ENCODE measurements at places on chromosomes 1 and 21. TPM values are rescaled to one million over a fixed set of nuclear protein-coding genes. Genes with fewer than 3 reads are reported as not detected.

DNA sequence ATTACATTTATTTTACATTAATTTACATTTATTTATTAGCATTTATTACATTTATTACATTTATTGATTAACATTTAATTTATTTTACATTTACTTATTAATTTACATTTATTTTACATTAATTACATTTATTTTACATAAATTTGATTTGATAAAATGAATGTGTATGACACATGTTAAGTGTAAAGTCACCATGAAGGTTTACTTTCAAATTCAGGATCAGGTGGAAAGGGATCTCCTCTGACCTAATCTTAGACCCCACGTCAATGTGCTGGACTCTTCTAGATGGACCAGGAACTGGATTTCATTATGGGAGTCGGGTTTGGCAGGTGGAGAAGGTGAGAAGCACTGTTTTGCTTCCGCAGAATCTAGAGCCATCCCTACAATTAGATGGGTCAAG is 76.1 kb downstream of the NCAM2 start:
- no peak for DNase-seq

GRCh38 chr1:111378791-111379190 is 48.7 kb downstream of the OVGP1 start:
- DNase-seq: no peak

DNA sequence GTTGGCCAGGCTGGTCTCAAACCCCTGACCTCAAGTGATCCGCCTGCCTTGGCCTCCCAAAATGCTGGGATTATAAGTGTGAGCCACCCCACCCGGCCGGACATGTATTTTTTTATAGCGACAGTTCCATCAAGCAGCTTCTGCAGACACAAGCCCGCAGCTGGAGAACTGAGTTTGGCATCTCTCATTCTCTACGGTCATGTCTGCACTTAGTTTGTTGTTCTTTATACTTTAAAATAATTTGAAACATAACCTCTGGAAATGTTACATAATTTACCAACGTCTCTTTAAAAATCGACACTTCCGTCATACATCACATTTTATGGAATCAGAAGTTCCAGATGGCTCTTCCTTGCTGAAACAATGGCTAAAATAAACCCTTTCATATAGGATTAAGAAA is 183.6 kb downstream of the DYRK1A start:
- no peak for DNase-seq

PIK3CD gene
- total RNA-seq: 14.5 TPM

- DNase-seq: no peak
Observed at GRCh38 chr1:46173361-46173856, 1.5 kb upstream of the TSPAN1 start.

GRCh38 chr1:64039390-64039926 is 164.0 kb upstream of the UBE2U start:
- no peak for DNase-seq

DNA sequence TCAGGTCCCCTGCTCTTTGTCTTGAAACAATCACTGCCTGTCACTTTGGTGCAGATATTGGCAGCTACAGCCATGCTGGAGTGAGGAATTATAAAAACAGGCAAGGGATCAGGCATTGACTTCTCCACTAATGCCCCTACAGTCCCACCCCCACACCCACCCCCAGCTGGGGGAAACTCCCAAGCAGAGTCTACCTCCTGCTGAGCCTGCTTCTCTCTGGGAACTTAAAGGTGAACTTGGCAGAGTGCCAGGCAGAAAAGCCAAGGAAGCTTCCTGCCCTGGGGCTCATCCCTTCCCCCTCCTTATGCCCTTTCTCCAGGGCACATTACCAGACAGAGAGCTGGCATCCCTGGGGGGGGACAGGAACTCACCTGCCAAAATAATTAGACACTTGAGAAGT is 6.7 kb downstream of the NCMAP start:
- DNase-seq: no peak

FASLG gene
- total RNA-seq: not detected

DNA sequence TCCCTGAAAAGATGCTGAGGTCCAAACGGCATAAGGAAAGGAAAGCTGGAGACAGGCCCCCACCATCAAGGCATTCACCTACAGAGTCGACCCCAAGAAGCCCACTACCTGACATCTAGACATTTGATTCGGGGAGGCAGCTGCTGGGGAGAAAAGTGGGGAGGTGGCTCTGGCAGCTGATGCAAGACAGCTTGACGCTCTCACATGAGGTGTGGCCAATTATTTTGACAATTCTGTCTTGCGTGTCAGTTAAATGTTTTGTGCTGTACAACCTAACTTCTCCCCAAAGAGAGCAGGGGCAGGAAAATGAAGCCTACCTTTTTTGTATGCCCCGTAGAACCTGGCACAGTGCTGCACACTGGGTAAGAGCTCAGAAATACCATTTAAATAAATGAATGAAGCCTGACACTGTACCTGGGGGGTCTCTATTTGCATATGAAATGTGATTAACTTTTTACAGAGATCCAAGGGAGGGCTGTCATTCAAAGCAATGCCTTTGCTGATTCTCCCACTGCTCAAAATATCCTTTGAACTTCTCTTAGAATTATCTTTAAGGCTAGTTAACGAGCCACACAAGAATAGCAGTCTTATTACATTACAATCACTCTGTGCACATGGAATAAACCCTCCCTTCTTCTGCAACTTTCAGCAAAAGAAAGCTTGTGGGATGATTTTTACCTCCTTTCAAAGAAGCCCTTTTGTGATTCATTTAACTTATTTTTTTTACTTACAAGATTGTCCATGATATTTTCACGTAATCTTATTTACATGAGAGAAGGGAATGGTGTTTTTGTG is 163.2 kb downstream of the TNR start:
- DNase-seq: no peak

DNA sequence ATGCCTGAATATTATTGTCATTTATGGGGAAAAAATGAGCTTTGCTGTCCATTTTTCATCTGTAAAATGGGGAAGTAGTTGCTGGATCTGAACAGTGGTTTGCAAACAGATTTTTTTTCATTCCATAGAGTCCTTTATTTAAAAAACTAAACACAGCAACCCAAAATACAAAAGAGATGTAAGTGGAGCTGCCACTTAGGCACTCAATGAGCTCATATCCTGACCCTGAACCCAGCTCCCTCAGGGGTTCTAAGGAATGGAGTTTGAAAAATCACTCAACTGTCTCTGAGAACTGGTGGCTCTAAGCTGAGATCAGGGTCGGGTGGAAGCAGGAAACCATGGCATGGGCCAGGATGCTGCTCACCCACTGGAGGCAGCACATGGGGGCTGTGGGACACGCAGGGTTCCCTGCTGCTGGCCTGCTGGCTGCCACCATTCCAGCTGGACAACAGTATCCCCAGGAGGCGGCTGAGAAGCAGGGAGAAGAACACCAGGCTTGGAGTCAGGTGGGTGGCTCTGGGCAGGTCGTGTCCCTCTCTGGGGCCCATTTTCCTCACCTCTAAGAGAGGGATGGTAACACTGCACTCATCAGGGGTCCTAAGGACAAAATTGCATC is 9.6 kb upstream of the ECE1 start:
- DNase-seq: no peak

DNA sequence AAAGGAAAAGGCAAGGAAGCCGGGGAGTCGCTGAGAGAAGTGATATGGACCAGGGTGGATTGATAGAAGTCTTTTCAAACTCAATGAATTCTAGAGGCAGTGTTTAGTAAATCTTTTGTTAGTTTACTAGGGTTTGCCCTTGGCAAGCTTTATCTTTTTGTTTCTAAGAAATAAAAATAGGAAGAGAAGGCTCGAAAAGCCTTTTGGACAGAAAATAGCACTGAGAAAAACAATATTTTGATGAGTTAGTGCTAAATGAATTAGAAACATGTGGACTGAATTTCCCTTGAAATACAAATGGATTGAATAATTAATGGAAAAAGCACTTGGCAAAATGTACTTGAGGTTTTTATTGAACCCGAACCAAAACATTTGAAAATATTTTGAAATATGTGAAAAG is 121.8 kb upstream of the SPAG17 start:
- no peak for DNase-seq

- no peak for DNase-seq
Observed at GRCh38 chr1:8902765-8903164, 24.3 kb upstream of the ENO1 start.

- no peak for DNase-seq
Observed at GRCh38 chr1:92503926-92504285, 17.2 kb upstream of the GFI1 start.

DNA sequence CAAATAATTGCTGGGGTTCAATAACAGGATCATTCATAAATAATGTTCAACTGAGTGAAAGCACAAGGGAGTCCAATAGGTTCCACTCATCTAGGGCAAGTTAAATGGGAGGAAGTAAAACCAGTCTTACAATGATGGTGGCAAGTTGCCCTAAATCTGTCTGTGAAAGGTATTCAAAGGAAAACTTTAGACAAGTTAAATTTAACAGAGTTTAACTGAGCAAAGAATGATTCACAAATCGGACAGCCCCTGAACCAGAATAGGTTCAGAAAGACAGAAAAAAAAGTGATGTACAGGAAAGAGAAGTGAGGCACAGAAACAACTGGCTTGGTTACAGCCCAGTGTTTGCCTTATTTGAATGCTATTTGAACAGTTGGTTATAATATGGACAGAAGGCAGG is 183.5 kb upstream of the ADGRL4 start:
- DNase-seq: no peak

GRCh38 chr1:66873111-66873510 is 51.5 kb downstream of the DNAI4 start:
- DNase-seq: no peak

DNA sequence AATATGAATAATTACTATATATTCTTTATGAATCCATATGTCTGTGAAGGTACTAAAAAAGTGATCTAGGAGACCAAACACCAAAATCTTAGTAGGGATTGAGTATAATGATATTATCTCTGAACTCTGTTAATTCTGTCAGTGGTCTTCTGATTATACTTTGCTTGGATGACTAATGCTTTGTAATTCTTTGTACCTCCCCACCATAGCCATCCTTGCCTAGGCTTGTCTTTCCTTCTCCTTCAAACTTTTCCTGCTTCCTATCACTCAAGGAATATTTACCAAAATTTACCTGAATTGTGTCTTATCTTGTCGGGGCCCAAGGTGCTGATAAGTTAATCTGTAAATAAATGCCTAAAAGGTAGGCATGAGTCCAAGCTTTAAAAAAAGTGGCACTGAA is 845 bp upstream of the RGS5 start:
- DNase-seq: no peak

SLC45A1 gene
- 2.0 TPM for total RNA-seq

DNA sequence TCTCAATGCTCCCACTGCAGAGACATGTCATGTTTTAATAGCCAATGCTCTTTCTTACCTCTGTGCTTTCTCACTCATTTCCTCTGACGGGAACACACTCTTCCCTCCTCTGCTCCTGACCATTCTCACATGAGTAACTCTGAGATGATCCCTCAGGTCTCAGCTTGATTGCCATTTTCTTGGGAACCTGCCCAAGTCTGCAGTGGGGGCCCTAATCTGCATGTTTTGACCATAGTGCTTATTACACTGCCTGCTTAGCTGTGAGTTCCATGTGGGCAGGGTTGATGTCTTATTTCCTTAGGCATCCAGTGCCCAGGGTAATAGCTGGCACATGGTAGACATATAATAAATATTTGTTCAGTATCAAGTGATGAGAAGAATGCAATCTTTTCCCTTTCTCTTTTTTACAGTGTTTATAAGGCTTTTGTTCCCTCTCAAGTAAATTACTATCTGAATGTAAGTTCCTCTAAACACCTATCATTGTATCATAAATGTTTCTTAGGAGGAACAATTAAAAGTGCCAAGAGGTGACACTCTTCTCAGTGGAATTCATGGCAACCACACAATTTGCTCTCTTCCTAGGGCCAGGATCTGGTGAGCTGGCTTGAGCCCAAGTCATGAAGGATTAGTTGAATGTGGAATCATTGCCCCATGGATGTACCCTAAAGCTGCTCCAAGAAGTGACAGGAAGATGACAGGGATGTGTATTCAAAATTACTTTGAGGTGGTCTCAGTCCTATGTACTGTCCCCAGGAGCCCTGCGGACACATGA is 485.4 kb upstream of the USP24 start:
- DNase-seq: no peak

RXFP4 gene
- not detected for total RNA-seq

DNA sequence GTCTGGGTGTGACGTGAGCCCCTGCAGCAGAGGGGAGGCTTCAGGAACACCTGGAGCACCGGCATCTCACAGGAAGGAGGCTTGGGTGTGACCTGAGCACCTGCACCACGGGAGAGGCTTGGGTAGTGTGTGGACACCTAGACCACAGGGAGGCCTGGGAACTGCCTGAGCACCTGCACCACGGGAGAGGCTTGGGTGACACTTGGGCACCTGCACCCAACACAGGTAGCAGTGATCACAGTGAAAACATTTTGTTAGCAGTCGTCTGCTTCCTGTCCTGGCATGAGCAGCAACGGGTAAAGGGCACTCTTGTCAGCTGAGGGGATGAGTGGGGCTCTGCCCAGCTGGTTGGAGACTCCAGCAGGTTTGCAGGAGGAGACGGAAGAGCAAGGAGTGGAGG is 22.4 kb downstream of the LRRC3 start:
- DNase-seq: peak; percentile 72

Data from mesenteric fat pad (tissue), 1 donor.